Activated T-helper 1 cell treated with anti-CD3 and anti-CD28 coated beads, Interleukin-2, amount 50 U/mL, for 16 hours (primary cell): ENCODE measurements at places on chromosomes 3 and 15.

DNA sequence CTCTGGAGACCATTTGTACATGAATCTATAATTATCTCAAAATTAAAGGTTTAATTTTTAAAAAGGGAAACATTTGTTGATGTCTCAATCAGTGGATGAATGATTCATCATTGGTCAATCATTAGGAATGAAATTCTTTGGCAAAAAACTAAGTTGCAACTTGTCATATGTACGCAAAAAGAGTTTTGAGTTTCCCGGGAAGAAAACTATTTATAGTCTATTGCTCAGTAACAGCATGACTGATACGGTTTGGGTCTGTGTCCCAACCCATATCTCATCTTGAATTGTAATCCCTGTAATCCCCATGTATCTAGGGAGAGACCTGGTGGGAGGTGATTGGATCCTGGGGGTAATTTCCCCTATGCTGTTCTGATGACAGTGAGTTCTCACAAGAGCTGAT, 765.8 kb upstream of the ROBO1 start:
- no peak for DNase-seq

DNA sequence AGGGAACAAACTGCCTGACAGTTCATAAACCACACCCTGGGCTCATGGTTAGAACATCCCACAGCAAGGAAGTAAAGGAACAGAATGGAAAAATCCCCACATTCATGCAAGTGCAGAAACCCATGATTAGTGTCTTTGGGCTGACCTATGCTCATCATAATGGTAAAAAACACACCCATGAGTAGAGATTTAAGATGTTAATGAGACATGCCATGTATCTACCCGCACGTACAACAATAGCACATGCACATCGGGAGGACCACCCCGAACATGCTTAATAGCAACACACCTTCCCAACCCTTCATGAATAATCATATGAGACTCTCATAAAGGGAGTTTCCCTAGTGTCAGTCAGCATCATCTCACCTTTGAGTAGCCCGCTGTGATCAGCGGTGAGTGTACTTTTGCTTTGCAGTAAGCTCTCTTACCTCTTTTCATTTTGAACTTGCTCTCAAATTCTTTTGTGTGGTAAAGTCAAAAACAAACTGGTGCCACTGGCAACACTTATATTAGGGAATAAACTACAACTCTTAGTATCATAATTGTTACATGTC, 23.2 kb downstream of the ZBED2 start:
- DNase-seq, result no peak

GRCh38 chr3:5052247-5052646, 69.8 kb upstream of the ARL8B start:
- no peak for DNase-seq

- no peak for DNase-seq
Measured at GRCh38 chr3:34724916-34725499, 914.3 kb upstream of the ARPP21 start.

- no peak for DNase-seq
Measured at GRCh38 chr15:91104111-91104510, 4.1 kb downstream of the SV2B start.

- DNase-seq, result no peak
Measured at GRCh38 chr3:196813903-196814302, 53.8 kb upstream of the SENP5 start.

GRCh38 chr3:72137865-72138861, 353.2 kb upstream of the PROK2 start:
- DNase-seq, result no peak

DNA sequence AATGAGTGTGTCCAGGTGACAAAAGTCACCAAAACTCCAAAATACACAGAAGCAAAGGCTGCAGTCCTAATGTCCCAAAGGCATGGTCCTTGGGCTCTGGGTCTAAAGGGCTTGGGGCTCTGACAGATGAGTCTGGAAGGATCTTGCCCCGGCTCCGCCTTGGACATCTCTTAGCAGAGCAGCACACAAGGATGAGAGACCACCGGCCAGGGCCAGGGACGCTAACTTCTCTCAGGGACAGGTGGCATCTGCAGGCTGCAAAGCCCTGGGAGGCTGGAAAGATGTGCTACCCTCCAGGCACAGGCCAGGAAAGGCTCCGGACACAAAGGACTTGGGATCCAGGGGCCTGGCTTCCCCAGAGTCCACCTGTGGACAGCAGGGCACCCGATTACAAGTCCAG, 14.1 kb upstream of the SHISA5 start:
- DNase-seq, result no peak

- DNase-seq, result no peak
Measured at GRCh38 chr3:162122405-162122804, 625.8 kb downstream of the OTOL1 start.

DNA sequence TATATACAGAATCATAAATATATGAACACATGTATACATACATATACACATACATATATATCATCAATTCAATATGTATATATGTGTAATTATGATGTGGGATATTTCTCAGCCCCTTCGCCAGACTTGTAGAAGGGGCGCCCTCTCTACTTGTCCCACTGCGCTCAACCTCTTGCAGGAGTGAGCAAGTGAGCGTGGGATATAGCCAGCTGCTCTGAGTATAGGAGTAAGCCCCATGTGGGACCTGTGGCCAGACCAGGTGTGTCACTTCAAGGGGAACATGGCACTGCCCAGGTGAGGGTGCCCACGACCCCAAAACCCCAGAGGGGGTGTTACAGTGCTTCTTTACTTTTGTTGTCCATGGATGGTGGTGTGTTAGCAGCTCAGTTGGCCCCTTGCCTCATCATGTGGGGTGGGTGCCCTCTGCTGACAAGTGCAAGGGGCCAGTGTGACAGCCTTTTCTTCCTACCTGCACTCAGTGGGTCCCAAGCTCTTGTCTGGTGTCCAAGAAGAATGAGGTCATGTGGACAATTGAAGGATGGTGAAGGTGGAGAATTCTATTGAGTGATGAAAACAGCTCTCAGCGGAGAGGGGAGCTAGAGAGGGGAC, 304.1 kb downstream of the UNC13C start:
- DNase-seq, result no peak

DNA sequence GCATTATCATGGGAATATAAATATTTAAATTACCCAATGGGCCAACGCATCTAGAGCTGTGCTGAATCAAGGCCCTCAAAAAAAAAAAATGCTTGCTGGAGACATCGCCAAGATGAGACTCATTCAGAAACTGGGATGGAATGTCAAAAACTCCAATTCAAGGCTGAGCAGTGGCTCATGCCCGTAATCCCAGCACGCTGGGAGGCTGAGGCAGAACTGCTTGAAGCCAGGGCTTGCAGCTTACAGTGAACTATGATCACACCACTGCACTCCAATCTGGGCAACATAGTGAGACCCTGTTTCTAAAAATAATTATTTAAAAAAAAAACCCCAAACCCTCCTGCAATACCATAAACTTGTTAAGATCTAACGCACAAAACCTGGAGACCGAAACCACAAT, 3.1 kb upstream of the CACNA1D start:
- DNase-seq, result no peak

DNA sequence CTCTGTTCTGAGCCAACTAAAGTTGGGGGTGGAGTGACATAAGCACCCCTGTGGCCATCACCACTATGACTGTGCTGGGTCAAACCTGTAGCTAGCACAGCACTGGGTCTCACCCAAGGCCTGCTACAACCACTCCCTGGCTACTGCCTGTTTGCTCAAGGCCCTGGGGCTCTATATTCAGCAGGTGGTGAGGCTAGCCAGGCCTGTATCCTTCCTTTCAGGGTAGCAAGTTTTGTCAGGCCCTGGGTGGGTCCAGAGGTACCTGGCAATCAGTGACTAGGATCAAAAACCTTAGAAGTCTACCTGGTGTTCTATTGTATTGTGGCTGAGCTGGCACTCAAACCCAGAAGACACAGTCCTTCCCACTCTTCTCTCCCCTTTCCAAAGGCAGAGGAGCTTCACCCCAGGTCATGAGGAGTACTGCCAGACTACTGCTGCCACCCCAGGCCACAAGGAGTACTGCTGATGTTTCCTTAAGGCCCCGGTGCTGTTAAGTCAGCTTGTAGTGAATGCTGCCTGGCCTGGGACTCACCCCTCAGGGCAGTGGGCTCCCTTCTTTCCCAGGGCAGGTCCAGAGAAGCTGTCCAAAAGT, 170.8 kb downstream of the IGSF11 start:
- DNase-seq, result no peak

DNA sequence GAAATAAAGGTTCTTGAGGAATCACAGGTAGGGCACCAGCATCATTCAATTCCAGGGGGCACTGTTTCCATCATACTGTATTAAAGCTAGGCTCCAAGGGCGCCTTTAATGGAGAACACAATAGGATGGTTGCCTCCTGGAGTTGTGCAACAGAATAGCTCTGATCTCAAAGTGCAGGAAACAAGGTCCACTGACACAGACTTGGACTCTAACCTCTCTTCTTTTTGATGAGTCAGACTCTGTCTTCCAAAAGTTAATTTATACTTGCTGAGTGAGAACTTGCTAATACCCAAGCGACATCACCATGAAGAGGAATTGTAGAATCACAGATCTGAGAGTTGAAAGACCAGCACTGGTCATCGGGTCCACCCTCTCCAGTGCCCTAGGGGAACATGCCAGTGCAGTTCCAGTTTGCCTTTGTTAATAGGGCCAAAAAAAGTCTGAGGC, 94.4 kb upstream of the PHLDB2 start:
- DNase-seq, result no peak

DNA sequence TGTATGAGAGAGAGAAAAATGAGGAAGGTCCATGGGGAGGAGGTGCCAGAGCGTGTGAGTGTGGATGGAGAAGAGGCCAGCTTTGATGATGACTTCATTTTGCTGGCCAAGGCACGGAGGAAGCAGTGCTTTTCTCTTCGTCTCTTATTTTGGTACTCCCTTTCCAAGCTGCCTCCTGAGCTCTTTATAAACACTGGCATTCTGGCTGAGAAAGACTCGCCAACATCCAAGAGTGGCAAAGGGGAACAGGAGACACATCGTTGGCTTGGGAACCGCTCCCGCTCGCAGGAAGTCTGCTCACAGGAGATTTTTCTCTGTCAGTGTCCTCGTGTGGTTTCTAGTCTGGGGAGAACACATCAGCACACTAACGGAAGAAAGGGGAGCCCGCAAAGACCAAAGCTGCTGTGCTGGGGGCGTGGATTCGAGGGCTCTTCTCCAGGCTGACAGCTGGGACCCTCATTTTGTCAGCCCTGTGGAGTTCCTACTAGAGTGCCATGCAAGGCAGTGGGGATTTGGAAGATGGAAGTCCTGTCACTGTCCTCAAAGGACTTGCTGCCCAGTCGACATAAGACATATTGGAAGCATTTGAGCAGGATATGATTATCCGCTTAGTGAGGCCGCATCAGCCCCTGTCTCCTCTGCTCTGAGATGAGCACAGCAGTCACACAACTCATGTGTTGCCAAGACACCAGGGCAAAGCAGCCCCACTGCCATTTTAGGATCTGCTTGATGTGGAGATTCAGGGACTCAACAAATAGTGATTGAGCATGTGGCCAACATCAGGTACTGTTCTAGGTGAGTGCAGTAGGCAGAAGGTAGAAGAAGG, 8.0 kb upstream of the SEMA4B start:
- DNase-seq, result no peak

DNA sequence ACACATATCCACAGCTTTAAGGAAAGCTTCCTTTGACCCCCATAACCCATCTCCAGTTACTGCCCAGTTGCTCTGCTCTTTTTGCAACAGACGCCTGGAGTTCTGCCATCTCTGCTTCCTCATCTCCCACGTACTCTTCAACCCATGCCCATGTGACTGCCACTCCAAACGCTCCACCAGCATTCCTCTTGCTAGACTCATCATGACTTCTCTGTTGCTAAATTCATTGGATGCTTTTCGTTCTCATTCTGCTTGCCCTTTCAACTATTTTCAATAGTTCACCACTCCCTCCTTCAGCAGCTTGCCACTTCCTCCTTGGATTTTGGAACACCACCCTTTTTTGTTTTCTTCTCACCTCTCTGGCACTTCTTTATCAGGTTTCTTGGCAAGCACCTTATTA, 2.7 kb upstream of the KNSTRN start:
- no peak for DNase-seq

GRCh38 chr15:68608206-68608843, 29.5 kb downstream of the CORO2B start:
- DNase-seq, result no peak
